HS-5 (cell line): ENCODE measurements at places on chromosomes 3 and 15.

DNA sequence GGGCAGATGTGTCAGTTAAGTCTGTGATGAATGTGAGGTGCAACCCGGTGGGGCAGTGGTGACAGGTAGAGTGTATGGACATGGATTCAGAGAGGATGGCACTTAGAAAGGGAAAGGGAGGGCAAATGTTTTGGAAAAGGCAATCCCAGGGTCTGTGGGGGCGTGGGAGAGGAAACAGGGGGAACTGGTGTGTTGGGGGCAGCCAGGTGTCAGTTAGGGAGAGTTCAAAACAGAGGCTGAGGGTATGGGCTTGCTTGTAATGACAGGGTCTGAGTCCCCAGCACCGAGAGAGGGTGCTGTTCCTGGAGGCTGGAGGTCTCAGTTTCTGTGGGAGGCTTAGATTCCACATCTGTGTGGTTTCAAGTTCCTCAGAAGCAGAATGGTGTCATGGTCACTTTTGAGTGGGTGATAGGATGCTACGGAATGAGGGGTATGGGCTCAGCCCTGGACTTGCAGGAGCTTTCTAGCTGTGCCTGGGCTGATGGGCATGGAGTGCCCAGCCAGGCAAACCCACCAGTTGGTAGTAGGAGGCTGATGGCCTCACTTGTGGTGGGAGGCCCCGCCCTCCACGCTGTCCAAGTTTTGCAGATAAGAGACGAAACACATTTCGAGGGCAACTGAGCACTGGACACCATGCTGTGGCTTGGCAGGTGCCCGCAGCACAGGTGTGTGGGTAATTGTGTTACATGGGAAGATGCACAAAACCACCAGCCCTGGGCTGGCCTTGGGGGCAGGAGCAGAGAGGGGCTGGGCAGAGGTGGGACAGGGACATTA lies 209.4 kb downstream of the RPLP1 start:
- no peak for DNase-seq

DNA sequence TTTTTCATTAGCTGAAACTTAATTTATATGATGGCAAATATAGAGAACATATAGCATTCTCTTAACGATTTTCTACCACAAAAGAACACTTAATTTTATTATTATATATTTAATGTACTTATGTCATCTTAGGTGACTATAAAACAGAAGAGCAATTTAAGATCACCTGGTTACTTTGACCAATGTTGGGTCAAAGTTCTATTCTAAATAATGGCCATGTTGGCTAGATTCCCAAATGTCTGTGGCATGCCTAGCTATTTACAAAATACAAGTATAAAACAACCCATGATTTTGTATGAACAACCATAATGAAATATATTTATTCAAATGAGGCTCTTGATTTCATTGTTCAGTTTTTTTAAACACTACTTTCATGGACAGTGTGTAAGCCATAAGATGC lies 200.9 kb downstream of the MCTP2 start:
- DNase-seq = no peak

DNA sequence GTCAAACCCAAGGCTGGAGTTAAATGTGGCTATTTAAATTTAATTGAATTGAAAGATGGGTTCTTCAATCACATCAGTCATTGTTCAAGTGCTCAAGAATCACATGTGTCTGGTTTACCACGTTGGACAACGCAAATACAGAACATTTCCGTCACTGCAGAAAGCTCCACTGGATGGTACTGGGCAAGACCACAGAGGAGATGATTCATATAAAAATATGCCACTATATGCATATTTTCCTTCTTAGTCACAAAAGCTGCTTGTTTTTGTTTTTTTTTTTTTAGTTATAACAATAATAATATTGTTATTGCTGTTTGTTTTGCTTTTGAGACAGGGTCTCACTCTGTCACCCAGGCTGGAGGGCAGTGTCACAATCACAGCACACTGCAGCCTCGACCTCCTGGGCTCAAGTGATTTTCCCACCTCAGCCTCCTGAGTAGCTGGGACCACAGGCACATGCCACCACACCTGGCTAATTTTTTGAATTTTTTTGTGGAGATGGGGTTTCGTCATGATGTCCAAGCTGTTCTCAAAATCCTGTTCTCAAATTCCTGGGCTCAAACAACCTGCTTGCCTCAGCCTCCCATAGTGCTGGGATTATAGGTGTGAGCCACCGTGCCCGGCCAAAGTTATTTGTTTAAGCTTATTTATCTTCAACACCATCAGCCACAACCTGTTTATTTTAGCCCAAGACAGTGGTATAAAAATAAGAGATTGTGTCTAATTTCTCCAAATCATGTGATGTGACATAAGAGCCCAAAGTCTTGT lies 19.4 kb downstream of the RTP3 start:
- DNase-seq = peak; percentile 91

DNA sequence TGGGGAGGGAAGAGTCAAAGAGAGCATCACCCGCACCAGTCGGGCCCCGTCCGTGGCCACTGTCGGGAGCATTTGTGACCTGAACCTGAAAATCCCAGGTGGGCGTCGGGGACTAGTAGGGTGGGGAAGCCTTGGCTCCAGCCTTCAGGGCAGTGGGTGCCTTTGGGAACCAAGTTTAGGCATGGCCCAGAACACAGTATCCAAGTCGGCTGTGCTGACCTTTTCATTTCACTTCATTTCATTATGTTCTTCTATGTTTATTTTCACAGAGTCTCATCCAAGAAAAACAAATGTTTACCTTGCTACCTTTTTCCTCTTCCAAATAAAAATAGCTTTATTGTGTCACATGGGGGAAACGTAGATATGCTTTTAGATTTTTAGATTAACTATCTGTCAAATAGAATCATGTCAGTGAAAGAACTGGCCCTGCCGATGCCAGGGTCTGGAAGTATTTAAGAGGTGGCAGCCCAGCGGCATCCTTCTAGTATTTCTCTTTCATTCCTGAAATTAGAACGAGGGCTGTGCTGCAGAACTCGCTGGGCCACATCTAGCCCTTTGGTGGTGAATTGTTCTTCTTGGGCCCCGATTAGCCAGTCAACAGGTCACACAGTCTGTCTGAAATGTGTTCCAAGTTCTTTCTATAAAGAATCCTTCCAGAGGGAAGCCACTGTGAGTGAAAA lies 60.5 kb downstream of the DNASE1L3 start:
- no peak for DNase-seq

- DNase-seq = no peak
Measured at GRCh38 chr3:9183811-9184460, 65.5 kb downstream of the SRGAP3 start.

DNA sequence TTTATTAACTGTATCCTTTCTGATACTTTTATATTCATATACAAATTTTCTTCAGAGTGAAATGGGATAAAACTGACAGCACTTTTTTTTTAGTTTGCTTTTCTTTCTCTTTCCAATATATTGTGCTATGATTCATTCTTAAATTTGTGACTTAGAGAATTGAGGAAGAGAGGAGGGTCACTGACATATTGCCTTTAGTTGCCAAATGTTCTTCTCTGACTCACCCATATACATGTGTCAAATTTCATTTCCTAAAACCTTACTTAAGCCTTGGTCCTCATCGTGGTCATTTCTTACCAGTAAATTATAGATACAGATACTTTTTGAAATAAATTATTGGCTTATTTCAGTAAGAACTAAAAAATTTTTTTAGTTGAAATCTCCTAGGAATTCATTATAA lies 53.9 kb downstream of the CLASP2 start:
- peak; percentile 74 for DNase-seq

DNA sequence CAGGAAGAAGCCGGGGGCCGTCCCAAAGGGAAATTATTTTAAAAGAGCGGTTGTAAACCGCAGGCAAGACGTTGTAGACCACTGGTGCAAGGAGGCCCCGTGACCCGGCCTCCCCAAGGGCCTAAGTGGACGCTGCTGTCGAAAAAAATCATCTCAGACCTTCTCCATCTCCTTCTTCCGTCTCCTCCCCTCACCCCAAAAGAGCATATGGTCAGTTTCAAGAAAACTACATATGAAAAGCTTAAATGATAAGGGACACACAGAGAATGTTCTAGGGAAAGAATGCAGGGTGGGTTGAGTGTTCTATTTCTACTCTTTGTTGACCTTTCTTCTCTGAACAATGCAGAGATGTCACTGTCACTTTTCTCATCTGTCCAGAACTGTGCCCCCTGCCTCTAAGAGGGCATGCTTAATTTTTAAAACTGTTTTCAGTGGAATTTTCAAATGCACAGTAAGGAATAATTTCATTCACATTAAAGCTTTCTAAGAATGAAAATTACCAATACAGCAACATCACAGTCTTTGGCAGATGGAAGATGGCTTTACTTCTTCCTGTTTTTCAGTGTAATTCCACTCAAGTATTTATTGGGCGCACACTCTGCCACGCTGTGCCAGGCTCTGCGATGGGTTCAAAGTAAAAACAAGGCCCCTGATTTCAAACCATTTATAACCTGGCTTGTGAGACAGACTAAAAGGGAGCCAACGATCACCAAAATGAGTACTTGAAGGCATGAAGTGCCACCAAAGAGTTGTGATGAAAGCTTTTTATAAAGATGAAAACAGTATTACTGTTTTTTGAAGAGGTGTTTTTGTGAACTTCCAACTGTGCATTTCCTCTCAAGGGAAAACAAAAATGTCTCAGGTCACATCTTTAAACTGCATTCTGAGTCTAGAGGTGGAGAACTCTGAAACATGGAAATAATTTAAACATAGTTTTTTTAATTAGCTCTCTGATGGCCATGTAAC lies 891 bp upstream of the TOP2B start:
- no peak for DNase-seq

- DNase-seq = no peak
Measured at GRCh38 chr3:111321786-111322185, 220.2 kb upstream of the CD96 start.

GRCh38 chr15:65072027-65072426 lies 4.2 kb upstream of the RASL12 start:
- DNase-seq = no peak

DNA sequence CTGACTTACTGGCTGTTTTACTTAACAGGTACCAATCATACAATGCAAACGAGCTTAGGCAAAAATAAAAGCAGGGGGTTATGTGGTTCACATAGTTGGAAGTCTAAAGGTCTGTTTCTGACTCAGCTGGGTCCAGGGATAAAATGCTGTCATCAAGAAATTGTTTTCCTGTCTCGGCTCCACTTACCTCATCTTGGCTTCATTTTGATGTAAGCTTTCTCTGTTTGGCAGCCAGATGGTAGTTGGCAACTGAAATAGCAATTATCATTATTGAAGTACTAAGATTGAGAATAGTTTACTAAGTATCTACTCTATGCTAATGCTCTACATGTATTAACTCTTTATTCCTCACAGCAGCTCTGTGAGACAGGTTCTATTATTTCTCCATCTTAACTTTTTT lies 36.8 kb upstream of the CNTN3 start:
- DNase-seq = no peak

GRCh38 chr15:76010613-76011012 lies 1.6 kb downstream of the NRG4 start:
- DNase-seq = no peak

DNA sequence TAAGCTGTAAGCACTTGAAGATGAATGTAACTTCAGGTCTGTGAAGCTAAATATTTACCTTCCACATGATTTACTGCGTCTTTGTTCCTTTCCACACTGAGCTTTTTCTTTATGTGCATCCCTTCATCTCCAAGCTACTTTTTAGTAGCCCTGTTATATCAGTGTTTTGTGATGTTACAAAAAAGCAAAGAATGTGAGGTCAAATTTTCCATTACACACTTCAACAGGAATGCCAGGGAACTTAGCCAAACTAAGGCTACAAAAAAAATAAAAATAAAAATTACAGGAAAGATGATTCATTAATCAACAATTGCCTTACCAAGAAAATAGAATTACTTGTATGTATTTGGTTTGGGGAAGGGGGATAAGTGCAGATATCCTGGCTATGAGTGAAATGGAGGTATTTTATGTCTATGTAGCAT lies 73.0 kb downstream of the FILIP1L start:
- DNase-seq = peak; percentile 92

- no peak for DNase-seq
Measured at GRCh38 chr3:51888463-51889105, 13.2 kb upstream of the IQCF5 start.

GRCh38 chr3:16928386-16929132 lies 43.8 kb downstream of the PLCL2 start:
- no peak for DNase-seq

DNA sequence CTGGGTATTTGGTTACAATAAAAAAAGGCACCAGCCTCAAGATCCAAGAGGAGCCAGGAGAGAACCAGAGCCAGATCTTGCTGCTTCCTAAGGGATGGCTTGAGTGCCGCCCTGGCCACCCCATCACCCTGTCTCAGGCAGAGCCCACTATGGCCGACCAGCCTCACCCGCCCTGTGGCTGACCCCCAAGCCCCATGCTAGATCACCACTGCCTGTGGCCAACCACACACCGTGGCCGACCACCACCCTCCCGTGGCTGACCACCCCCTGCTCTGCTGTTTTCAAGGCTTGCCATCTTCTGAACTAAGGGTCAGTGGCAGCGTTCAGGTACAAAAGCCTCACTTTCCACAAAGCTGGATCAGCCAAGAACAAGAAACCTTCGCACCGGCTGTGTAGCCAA lies 12.0 kb downstream of the CSPG5 start:
- no peak for DNase-seq

DNA sequence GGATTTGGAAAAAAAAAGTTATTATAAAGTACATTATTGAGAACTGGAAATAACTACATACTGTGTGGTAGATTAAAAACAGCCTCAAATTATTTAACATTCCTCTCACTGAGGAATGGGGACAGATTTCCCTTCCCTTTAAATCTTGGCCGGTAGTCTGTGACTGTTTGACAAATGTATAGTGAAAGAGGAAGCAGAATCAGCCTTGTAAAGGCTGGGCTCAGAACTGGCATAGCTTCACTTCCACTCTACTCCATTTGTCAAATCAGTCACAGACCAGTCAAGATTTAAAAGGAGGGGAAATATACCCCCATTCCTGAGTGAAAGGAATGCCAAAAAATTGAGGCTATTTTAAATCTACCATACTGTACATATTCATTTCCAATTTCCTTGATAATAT lies 18.2 kb upstream of the B4GALT4 start:
- no peak for DNase-seq

DNA sequence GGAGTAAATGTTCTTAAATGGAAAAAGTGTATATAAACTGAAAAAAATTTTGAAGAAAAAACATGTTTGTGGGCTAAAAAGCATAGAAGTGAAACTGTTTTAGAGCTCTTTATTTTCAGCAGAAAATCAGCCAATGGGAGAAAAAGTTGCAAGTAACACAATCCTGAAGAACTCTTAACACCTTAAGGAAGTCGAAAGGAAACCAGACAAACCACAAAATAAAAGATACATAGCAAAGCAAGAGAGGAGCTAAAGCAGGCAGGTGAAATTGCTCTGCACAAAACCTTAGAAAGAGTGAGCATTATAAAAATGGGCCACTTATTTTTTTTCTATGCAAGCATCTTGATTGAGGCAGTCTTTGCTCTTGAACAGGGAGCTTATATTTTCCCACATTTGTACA lies 300.5 kb downstream of the RAP2B start:
- DNase-seq = no peak

DNA sequence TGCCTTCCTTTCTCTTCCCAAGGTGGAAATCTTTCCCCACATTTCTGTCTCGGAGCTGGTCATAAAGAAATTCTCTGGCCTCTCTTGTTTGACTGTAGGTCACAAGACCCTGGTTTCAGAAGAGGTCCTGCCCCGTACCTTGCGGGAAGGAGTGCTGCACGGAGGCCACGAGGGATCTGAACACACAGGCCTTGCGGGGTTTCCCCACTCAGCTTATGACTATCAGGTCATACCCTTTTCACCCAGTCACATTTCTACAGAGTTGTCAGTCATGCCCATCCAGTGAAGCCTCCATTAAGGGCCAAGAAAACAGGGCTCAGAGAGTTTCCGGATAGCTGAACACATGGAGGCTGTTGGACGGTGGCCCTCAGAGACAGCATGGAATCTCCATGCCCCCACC lies 54.7 kb upstream of the ATP13A3 start:
- no peak for DNase-seq
